ENCODE measurements at places on chromosomes 13 and 19.

GRCh38 chr19:45670670-45671453 lies 2.8 kb downstream of the GIPR start:
- DNase-seq = no peak

DNA sequence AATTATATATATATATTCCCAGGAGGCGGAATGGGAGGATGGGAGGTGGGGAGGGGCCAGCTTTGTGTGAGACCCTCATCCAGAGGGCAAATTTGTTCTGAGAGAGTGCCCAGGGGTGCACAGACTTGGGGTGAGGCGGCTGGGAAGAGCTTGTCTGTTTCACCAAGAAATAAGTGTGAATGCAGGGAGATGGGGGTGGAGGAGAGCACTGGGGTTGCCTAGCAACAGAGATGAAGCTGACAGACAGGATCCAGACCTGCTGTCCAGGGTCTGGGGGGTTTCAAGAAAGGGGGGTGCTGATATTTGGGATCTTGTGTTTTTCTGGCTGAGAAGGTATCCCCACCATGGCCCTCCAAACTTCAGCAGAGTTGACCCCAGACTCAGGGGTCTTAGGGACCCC lies 18.6 kb upstream of the TNFAIP8L1 start:
- no peak for DNase-seq

DNA sequence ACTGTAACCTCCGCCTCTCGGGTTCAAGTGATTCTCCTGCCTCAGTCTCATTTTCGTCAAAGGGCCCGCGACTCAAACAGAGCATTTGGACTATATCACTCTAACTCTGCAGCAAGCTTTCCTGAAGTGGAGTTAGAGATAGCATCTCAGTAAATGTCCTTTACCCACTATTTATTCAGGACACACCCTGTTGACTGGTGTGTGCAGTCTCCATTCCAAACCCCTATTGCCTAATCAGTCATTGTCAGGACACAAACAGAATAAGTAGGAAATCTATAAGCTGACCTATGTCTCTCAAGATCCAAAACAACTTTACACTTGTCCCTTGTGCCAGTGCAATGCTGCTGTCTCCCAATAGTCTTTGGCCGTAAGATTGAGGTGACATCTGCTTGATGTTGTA lies 1.4 kb downstream of the ZNF222 start:
- no peak for DNase-seq

DNA sequence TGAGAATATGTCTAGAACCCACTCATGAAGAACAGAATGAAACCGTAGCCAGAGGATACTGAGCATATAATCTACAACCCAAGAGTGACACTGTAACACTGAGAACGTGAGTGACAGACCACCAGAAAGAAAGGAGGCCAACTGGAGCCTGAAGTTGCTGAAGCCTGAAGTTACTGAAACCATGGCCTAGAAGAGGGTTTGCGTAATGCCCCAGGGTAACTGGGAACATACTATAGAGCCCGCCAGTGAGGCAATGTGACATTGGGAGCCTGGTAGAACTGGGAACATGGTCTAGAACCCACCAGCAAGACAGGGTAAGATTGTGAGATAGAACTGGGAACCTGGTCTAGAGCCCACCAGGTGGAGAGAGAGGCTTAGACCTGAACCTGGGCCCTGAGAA lies 15.5 kb upstream of the TNFSF14 start:
- DNase-seq = no peak

DNA sequence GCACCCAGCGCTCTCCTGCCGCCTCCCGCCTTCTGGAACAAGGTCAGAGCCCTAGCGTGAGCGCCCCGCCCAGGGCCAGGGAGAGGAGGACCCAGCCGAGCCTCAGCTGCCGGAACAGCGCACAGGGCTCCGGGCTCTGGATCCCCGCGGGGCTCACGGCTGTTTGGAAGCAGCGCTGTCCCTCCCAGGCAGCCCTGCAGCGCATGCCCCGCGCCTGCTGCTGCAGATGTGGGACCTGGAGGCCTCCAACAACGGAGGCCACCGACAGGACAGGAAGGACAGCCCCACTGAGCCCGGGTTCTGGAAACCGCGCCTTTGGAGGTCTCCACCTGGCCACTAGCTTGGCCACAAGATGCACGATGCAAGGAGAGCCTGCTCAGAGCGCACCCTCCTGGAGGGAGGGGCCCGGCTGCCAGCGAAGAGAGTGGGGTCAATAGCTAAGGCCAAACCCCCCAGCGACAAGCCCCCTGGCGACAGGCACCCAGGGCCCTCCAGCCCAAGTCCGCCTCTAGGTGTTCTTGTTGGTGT lies 12.6 kb downstream of the ZSCAN18 start:
- no peak for DNase-seq

GRCh38 chr13:79528356-79528755 lies 47.4 kb downstream of the NDFIP2 start:
- DNase-seq = no peak

- peak; percentile 34 for DNase-seq
Measured at GRCh38 chr19:10238172-10238783, 7.1 kb upstream of the S1PR2 start.

- no peak for DNase-seq
Measured at GRCh38 chr13:37777676-37778075, 91.9 kb downstream of the TRPC4 start.

DNA sequence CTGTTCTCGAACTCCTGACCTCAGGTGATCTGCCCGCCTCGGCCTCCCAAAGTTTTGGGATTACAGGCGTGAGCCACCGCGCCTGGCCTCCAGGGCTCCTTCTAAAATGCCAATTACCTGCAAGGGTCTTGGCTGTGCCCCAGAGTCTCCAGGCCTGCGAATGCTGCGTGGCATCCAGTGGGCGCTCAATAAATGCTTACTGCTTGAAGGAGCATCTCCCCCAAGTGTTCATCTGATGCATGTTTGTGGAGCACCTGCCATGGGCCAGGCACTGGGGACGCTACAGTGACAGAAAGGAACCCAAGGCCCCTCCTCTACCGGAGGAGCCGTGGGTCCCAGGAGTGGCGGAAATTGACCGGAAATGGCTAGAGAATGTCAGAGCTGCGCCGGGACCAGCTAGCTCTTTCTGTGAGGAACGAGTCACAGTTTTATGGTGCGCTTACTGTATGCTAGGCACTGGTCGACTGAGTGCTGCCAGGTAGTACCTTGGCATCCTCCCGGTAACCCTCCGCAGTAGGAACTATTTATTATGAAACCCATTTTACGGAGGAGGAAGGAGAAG lies 14.2 kb downstream of the ANKRD24 start:
- DNase-seq = no peak

DNA sequence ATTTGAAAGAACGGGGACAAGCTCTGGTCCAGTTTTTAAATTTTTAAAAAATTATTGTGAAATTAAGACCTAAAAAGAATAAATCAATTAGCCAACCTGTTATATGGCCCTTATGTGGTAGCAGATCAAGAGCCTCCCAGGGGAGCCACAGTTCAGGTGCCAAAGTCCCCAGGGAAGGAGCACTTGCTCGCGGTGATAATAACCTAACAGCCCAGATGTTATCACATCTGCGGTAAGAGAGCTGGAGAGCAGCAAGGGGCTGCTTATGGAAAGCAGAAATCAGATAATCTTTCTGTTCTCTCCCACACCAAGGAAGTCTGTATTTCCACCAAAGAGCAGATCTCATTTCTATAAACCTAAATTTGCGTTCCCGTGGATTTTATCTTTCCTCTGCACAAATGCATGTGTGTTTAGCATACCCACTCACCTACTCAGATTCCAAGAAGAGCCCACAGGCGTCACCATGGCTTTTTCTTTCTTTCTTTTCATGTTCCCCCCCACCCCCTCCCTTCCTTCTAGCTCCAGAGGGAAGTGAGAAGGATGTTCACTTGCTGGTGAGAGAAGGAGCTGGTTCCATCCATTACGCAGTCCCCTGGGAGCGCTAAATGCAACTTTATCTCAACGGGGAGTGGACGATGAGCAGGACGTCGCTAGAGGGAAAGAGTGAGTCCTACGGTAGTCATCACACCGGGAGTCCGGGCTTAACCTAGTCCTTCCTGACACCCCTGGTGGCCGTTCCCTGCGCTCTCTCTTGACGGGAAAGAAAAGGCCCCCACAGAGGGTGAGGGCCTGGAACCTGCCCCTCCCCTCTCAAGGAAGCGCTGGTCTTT lies 1.6 kb upstream of the POU4F1 start:
- DNase-seq = peak; percentile 32

- no peak for DNase-seq
Measured at GRCh38 chr13:96475103-96475502, 385.2 kb downstream of the HS6ST3 start.

DNA sequence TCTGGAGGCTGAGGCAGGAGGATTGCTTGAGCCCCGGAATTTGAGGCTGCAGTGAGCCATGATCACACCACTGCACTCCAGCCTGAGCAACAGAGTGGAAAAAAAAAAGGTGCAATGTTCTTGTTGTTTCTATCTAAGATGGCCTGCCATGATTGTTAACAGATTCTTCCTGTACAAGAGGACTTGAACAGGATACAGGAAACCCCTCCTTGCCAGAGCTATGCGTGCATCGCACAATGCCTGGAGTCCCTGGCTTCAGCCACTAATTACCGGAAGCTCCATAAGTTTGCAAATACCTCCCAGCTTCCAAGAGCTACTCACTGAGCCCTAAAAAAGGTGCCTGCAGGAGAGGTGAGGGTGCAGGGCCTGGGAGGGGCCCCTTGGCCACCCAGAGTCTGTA lies 13.1 kb upstream of the HIF3A start:
- DNase-seq = no peak

GRCh38 chr13:99657848-99658260 lies 156.6 kb downstream of the TM9SF2 start:
- DNase-seq = no peak

GRCh38 chr19:1432507-1432887 lies 5.7 kb upstream of the RPS15 start:
- DNase-seq = no peak

GRCh38 chr19:19597809-19598306 lies 20.6 kb downstream of the PBX4 start:
- DNase-seq = no peak

- no peak for DNase-seq
Measured at GRCh38 chr13:79936368-79937136, 404.4 kb downstream of the SPRY2 start.

- DNase-seq = no peak
Measured at GRCh38 chr13:84528408-84529070, 646.3 kb upstream of the SLITRK1 start.

GRCh38 chr13:51583469-51583874 lies 790 bp upstream of the WDFY2 start:
- DNase-seq = no peak

DNA sequence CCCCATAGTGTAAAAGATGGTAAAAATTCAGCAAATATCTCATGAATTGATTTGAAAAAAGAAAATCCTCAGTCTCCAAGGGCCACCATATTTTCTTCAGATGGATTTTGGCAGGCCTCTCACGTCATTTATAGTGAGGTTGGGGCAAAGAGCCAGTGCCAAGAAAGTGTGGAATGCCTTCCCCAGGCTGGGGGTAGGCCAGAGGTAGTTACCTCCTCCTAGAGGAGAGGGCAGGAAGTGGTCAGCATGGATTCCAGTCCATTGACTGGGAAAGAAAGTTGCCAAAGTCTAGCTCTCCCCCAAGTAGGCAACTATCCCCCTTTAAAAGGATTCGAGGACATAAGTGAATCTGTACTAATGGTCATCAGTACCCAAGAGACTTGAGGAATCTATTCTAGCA lies 68.4 kb upstream of the KCTD4 start:
- no peak for DNase-seq

DNA sequence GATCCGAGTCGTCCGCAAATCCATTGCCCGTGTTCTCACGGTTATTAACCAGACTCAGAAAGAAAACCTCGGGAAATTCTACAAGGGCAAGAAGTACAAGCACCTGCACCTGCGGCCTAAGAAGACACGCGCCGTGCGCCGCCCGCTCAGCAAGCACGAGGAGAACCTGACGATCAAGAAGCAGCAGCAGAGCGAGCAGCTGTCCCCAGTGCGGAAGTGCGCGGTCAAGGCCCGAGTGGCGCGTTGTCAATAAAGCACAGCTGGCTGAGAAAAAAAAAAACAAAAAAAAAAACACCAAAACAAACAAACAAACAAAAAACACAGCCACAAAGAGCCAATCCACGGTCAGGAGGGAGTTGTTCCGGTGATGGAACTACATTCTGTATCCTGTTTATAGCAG lies 4.7 kb upstream of the GNA15 start:
- no peak for DNase-seq

Measured in NCI-H1105 treated with DMSO at 0.1 percent for 48 hours (cell line).